CD4-positive, alpha-beta T cell treated with Interleukin-10 for 1 hour (primary cell): ENCODE measurements at places on chromosomes 12 and 14.

GRCh38 chr14:85399186-85399585, 130.8 kb upstream of the FLRT2 start:
- no peak for DNase-seq

DNA sequence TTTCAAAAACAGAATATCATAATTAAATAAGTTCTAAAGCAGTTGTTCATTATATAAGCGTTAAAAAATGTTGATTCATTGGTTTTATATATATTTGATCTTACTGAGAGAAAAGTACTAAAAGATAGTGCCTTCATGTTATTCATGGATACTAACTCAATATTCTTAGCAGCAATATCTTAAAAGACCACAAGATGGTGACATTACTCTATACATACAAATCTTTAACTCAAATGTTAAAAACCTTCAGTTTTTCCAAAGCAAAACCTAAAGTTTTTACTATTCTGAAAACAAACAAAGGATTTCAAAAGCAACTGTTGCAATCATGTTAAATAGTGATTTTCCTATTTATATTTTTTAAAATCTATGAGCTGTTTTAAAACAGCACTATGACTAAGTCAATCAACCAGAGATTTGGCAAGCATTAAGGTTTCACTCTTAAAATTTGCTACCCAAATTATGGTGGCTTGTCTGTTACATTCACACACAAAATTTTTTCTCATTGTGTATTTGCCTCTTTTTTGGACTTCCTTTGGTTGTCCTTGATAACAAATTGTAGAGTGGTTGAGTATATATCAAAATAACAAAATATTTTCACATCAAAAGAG, 50.1 kb upstream of the RERGL start:
- DNase-seq: no peak

GRCh38 chr12:122086641-122087285, 8.2 kb downstream of the MLXIP start:
- no peak for DNase-seq

DNA sequence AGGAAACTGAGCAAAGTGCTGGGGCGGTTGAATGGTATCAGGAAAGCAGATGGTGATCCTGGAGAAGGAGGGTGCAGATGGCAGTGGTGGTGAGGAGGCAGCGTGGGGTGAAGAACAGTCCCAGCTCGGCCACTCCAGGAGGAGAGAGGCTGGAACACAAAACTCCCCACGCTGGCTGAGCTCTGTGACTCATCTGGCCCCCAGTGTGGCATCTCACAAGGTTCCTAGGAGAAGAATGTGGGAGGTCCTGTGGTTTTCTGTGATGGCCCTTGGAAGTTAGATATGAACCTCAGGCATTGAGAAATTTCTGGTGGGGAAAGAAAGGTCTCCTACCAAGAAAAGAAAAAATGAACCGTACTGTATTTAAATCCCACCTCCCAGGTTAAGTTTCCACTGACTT, 8.0 kb upstream of the NRXN3 start:
- no peak for DNase-seq

GRCh38 chr12:90940872-90941499, 14.0 kb downstream of the CCER1 start:
- peak; percentile 19 for DNase-seq

- no peak for DNase-seq
Measured at GRCh38 chr12:90015228-90015627, 306.6 kb upstream of the ATP2B1 start.

GRCh38 chr12:1592444-1593173, 1.8 kb downstream of the FBXL14 start:
- DNase-seq: peak; percentile 67

DNA sequence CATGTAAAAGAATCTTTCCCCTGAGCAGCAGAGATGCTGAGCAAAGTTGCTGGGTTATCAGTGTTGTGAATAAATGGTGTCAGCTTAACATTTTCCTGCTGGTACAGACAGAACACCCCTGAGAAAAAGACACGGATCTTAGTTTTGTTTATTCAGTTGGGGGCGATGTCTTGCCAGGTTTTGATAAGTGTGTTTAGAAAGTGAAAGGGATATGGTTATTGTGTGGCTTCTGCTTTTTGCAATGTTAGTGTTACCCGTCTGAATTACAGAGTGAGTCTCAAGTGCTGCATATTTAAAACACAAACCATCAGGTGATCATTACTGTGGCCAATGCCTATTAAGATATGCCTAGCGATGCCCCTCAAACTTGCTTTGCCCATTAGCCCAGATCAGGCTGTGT, 864.6 kb upstream of the SEL1L start:
- no peak for DNase-seq

GRCh38 chr12:57519796-57520052, 590 bp downstream of the DDIT3 start:
- DNase-seq: peak; percentile 37

GRCh38 chr12:76962099-76962498, 83.3 kb upstream of the CSRP2 start:
- no peak for DNase-seq

DNA sequence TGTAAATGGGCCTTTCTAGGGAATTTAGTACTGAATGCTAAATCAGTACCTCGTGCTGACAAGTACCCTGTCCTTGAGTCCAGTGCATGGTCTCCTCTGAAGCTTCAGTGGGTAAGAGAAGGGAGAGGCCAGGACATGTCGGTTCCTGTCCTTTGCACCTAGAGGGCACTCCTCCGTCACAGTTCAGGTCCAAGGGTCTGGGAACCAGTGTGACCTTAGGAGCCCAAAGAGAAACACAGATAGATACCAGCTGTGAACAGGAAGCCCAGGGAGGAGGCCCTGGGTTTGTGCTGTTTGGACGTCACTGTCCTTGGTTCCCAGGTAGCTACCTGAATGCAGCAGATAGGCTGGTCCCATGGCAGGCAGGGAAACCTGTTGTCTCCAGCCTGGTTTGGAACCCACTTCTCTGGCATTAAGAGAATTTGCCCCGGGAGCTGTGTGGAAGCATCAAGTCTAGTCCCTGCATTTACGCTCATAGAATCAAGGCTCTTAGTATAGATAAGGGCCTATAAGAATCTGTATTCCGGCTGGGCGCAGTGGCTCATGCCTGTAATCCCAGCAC, 3.9 kb upstream of the FGF23 start:
- DNase-seq: no peak

- peak; percentile 29 for DNase-seq
Measured at GRCh38 chr12:118059341-118060191, 1.4 kb downstream of the WSB2 start.

DNA sequence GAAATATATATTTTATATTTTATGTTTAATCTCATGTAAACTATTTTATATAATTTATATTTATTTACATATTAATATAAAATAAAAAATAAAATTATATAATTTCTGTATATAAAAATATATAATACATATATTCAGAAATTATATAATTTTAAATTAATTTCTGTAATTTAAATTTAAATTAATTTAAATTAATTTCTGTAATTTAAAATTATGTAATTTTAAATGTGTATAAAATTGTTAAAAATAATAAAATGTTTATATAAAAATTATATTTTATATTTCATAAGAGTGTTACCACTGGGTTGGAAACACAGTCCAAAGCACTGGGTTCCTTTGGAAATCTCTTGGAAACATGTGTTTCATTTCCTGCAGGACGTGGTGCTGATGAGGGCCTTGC, 94.6 kb downstream of the DNAH10 start:
- DNase-seq: no peak

DNA sequence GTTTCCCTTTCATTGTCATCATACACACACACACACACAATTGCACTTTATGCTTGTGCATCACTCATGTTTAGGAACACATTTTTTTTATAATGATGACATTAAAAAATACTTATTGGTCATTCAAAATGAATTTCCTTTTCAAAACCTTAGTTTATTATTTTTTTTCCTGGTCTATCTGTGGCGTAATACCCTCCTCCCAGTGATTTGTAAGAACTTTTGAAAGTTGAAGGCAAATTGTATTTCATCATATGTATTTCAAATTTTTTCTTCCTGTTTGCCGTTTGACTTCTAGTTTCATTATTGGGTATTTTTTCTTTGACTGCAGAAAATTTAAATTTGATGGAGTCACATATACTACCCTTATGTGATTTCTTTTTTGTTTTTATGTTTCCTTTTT, 2.5 kb upstream of the LRRK2 start:
- DNase-seq: no peak

DNA sequence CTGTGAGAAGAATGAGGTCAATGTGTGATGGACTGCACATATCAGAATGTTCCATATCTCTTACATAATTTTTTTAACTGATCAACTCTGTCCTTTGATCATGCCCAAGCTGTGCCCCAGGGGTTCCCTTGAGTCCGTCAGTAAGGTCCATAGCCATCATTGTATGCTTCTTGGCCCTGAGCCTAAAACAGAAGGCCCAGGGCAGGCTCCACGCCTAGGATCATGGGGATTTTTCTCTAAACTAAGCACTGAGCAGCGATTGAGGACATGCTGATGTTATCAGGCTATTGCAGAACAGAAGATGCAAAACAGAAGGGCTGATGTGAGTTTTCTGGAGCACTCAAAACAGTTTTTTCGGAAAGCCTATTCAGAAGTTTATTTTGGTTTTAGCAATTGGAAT, 20.9 kb downstream of the RNASE9 start:
- DNase-seq: no peak
